ENCODE measurements at places on chromosomes 2 and 18.

DNA sequence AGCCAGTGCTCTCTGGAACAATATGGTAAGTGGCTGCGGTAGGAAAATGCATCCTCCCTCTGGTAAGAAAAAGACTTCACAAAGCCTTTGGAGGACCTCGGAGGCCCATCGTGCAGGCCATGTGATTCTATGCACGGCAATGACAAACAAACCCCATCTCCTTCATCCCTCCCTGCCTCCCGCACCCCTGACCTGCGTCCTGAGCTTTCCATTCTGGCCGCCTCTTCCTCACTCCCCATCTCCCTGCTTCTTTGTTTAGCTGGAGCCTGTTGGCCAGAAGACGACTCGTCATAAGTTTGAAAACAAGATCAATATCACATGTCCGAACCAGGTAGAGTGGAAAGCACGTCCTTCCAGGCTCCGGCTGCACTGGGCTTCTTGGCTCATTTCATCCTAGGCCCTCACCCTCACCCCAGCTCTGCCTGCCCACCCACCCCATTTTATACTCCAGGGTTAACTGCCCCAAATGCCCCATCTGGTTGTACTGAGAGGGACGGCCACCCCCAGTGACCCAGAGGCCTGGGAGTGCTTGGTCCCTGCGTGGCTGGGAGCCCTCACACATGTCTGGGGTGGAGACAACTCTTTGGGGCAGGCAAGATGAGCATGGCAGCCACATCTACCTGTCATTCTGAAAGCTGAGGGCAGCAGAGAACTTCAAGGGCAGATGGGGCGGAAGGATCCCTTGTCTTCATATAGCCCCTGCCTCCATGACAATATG is 94.0 kb downstream of the PLB1 start:
- no peak for DNase-seq

DNA sequence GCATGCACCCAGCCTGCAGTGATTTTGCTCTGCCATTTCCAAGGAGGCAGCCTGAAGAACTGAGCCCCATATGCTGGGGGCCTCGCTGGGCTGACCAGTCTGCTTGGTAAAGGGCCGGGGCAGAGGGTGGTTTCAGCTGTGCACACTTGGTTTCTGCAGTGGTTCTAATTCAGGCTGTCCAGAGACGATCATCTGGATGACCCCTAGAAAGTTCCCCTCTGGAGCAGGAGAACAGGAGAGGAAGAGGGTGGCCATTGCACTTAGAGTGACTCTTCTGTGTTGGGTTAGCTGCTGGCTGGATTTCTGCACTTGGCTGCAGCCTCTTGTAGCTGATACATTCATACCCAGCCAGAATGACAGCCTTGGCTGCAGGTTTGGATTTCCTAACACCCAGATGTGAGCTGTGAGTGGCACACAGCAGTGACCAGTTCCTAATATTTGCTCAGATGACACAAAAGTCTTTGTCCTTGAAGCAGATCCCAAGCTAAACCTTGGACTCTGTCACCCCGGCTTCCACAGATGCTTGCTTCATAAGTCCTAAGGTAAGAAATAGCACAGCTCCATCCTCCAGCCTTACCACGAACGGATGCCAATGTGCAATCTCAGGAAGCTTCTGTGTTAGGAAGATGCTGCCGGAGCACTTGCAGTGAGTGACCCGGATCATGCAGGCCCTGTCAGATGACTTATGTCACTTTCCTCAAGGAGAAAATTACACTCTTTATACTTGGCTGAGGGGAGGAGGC is 105.6 kb downstream of the HNRNPLL start:
- DNase-seq = no peak

- no peak for DNase-seq
Observed at GRCh38 chr2:64923385-64923710, 65.9 kb upstream of the SLC1A4 start.

DNA sequence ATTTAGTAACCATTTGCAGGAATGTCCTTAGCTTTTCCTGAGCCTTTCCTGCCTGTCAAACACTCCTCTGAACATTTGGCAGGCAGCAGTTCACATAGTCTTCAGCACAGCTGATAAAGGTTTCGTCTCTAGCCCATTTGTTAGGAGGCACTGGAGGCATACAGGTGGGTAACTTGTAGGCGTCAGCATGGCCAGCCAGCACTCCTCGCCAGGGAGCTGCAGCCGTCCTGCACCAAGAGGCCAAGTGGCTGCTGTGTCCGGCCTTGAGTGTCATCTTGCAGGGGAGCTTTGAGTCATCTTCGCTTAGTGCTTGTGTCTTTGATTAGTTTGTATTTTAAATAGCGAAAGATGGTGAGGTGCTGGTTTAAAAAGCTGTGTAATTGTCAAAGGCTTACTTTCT is 120.3 kb upstream of the NFATC1 start:
- DNase-seq = no peak

- peak; percentile 35 for DNase-seq
Observed at GRCh38 chr2:138827426-138828054, 47.4 kb upstream of the NXPH2 start.

GRCh38 chr2:72270556-72271275 is 123.1 kb upstream of the CYP26B1 start:
- no peak for DNase-seq

DNA sequence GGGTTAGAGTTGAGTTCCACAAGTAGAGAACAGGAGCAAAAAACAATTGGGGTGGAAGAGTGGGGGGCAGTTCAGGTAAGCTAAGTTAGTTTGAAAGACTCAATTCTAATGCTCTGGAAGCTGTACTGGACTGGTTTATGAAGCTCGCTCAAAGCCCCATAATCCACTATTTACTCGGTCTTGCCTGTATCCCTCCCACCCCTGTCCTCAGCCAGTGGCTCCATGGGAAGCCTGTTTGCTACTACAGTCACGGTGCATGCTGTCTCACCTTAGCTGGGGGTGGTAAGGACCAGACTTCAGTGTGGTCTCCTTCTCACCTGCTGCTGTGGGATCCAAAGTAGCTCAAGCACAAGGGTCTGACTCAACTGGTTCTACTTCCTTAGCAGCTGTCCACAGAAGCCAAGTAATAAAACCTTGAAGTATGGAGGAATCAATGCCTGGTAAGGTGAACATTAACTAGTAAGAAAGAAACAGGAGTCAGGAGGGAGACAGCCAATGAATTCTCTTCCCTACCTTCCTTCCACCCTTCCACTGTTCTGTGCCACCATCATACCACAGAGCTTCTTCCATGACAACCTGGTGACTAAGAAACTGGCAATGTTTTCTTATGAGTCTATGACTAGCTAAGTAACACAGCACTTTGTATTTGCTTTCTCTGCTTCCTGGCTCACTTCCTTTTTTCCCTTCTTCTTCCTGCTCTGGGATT is 230.8 kb downstream of the SRBD1 start:
- no peak for DNase-seq

DNA sequence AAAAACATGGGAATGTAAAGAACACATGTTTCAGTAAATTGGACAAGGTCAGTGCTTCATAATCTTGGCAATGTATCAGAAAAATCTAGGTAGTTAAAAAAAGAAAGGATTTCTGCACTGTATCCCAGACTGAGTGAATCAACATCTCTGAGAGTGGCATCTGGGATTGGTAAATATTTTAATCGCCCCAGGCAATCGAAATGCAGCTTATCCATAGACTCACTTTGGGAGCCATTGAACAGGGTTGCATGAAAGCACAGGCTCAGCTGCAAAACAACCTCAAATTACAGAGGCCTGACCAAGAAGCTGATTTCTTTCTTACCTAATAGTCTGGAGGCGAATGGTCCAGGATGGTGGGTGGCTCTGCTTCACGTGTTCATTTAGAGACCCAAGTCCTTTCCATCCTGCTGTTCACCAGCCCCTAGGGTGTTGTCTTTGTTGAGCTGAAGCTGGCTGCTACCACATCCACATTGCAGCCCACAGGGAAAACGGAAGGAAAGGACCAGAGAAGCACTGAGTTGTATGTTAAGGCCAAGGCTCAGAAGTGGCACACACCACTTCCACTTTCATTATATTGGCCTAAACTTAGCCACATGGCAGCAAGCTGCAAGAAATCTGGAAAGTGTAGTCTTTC is 59.0 kb downstream of the MOGAT1 start:
- no peak for DNase-seq

DNA sequence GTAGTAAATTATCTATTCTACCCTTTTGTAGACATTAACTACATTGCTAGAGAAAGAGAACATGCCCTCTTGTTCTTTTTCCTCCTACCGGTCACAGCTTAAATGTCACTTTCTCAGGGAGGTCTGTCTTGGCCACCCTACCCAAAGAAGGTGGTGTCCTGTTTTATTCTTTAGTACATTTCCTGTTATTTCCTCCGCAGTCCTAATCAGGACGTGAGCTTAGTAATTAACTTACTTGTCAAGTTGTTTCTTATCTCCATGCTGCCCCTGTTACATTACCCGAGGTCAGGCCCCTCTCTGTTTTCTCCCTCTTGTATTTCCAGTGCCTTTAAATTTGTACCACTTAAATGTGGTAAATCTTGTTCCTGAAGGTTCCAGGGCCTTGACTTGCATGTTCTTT is 73.7 kb upstream of the RMDN2 start:
- DNase-seq = no peak

DNA sequence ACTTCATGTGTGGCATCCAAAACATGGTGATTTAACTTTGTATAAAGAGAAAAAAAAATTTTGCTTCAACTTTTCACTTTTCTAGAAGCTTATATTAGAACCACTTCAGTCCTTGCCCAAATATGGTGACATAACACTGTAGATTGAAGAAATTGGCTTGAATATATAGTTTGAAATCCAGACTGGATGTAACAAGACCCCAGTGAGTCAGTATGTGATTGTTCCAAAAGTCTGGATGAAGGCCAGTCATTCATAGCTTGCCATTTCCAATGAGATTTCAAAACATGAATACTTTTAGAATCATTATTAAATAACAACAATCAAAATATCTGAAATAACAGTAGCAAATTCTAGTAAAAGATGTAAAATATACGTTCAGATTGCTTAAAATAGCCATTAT is 104.8 kb upstream of the FN1 start:
- DNase-seq = no peak

DNA sequence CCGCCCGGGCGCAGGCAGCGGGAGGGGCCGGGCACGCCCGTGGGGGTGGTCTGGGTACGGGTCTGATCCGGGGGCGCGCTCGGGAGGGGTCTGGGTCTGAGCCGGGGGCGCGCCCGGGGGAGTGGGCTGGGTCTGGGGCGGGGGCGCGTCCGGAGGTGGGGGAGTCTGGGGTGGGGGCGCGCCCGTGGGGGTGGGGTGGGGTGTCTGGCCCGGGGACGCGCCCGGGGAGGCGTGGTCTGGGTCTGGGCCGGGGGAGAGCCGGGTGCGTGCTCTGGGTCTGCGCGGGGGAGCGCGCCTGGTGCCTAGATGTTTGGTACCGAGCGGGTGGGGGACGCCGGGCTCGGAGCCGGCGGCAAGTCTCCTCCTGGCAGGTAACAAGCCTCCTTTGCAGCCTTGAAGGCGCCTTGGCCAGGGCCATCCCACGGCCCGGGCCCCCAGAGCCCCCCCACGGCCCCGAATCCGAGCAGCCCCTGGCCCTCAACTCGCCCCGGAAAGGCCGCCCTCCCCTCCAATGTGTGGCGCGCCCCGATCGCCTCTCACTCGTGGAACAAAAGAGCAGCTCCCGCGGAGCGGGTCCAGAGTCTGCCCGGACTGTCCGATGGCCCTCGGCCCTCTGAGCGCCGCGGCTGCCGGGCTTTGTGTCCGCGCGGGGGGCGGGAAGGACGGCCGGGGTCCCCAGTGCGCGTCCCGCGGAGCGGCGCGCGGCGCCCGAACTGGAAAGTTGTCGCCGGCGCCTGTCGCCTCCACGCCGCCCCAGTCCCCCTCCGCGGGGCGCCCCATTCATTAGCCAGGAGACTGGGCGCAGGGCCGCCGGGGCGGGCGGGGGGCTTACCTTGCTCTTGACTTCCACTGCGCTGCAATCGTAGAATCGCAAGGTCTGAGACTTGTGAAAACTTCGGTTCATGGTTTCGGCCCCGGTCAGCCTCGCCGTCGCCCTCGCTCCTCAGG is 595 bp downstream of the PARD6G start:
- DNase-seq = peak; percentile 89

DNA sequence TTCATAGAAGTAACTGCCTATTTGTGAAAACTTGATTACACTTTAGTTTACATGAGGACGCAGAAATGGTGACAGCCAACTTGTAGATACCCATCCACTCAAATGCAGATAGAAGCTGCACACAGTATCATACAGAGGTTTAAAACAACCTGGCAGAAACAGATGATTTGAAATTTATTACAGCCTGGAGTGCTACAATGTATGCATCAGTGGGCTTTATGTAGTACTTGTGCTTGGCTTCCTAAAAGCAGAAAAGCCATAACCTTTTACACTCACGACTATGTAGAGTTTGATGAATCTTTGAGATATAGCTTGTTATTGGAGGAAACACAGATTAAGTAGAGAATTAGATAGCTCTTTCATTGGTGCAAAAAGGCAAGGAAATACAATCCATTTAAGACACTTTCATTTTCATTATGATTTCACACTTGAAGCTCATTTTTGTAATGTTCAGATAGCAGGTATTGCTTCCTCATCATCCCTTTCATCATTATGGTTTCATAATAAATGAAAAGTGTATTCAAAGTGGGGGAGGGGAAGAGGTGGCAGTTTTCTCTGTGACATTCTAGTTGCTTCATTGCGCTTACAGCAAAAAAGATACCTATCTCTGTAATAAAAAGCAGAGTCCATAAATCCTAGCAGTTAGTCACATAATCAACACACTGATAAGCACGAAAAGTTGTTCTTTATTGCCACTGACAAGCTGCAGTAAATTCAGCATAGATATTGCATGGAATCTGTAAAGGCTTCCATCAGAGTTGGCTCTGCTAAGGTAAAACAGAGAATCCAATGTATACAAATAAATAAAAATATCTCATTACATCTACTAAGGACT is 789.8 kb upstream of the FSHR start:
- DNase-seq = no peak

DNA sequence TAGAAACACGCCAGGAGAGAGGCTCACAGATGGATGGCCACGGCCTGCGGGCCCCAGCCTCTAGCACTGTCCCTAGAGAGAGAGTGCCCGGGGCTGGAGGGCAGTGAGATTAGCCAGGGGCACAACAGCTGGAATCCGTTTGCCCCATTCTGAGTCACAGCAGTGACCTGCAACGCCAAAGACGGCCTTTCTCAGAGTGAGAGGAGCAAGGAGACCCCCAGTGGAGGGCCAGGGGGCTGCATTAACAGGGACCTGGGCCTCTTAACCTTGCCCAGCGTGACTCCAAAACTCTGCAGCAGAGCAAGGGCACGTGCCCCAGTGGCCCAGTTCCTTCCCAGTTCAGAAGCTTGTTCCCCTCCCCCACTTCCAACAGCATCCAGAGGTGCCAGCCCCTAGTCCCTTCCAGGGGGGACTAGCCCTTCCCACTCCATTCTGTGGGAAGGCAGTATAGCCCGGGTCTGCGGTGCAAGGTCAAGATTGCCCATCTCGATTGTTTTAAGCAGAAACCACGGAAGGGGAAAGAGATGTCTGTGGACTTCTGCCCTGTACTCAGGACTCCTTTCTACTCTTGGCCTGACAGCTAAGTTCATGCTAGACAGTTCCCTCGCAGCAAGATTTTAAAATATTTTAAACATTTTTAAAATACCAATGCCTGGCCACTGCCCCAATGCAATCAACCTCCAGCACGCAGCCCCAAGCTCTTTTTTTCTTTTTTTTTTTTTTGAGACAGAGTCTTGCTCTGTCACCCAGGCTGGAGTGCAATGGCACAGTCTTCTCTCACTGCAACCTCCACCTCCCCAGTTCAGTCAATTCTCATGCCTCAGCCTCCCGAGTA is 50.9 kb upstream of the BIN1 start:
- peak; percentile 52 for DNase-seq

GRCh38 chr2:148524519-148524919 is 120.0 kb upstream of the EPC2 start:
- no peak for DNase-seq

Data from WERI-Rb-1 (cell line).